Activated T-cell treated with anti-CD3 and anti-CD28 coated beads, Interleukin-2, amount 50 U/mL, for 72 hours (primary cell): ENCODE measurements at places on chromosomes 12 and 14.

DNA sequence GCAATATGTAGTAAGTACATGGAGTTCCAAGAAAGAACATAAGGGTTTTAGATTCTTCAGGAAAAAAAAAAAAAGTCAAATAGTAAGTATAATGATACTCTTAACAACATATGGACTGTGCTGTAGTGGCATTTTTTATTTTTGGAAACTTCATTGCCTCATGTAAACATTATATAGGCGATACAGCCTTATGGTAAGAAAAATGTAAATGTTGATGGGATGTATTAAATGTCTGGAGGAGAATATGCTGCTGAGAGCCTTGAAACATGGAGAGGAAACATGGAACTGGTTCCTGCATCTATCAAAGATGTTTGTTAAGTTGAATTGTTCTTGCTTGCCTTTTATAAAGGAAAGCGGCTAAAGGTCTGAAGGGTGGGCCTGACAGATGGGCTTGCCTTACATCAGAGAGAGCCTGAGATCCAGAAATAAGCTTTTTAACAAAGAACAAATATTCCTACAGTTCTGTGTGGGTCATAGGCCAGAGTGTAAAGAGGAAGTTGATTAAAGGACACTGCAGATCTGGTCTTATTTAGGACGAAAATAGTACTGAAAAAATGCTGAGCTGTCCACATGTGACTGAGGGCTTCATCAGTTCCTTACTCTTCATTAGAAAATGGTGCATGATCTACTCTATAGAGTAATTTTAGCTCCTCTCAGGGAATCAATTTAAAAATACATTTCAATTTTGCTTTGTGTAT lies 448.1 kb upstream of the DCN start:
- DNase-seq = no peak

DNA sequence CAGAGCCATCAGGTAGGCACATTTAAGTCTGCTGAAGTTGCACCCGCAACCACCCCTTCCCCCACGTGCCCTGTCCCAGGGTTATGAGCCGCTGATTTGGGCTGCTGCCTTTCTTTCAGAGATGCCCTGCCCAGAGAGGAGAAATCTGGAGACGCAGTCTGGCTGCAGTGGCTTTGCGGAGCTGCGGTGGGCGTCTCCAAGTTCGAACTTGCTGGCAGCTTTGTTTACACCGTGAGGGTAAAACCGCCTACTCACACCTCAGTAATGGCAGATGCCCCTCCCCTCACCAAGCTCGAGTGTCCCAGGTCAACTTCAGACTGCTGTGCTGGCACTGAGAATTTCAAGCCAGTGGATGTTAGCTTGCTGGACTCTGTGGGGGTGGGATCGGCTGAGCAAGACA lies 14.7 kb downstream of the PTCSC3 start:
- no peak for DNase-seq

DNA sequence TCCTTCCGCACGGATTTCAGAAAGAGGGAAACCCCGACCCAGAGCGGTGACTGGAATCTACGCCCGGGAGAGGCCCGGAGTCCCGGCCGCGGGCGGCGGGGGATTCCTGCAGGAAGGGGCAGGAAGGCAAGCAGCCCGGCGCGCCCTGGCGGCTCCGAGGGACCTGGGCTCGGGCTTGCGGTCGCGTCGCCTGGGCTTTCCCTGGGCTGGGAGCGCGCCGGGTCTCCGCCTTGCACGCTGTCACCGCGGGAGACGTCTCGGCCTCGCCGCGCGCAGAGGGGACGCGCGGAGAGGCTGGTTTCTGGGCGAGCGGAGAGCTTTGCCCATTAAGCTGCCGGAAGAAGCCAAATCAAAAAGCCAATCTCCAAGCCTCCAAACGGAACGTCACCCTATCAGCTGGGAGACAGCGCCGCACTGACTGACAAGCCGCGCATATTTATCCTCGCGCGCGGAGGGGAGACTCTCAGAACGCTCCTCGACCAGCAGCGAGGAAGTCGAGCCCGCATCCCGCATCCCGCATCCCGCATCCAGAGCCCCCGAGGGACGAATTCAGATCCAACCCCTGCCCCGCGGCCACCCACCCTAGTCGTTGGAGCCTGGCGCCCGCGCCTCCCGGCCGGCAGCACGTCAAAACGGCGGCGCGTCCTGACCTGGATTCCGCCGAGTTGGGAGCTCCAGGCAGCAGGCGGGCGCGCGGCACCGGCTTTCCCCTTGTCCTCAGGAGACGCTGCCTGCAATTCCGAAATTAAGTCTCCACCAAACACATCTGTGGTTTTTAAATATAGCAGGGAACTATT lies at the start of gene SLC8A3:
Gene SLC8A3, minus strand, starts transcription at position 293 of the 797 bp plus-strand sequence. CDS start 20,529 bp downstream, outside the sequence.
- peak; percentile 37 for DNase-seq

DNA sequence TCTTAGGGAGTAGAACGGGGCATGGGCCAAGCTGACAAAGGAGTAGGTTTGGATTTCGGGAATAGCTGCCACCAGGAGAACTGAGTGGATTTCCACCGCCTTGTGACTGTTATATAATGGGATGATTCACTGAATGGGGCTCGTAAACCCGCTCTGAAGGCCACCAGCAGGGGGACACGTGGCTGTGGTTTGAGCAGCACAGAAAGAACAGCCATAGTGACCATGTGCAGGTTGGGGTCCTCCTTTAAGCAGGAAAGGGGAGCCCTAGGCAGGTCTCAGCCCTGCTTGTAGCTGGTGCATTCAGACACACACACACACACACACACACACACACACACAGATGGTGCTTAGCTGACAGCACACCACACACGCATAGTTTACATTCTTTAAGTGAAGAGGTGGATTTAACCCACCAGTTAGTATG lies 8.6 kb upstream of the ASB2 start:
- no peak for DNase-seq

- no peak for DNase-seq
These were observed 117.2 kb downstream of the SAMD4A start for GRCh38 chr14:54683882-54684794.

GRCh38 chr14:97178781-97179180 lies 381.6 kb downstream of the VRK1 start:
- peak; percentile 33 for DNase-seq

DNA sequence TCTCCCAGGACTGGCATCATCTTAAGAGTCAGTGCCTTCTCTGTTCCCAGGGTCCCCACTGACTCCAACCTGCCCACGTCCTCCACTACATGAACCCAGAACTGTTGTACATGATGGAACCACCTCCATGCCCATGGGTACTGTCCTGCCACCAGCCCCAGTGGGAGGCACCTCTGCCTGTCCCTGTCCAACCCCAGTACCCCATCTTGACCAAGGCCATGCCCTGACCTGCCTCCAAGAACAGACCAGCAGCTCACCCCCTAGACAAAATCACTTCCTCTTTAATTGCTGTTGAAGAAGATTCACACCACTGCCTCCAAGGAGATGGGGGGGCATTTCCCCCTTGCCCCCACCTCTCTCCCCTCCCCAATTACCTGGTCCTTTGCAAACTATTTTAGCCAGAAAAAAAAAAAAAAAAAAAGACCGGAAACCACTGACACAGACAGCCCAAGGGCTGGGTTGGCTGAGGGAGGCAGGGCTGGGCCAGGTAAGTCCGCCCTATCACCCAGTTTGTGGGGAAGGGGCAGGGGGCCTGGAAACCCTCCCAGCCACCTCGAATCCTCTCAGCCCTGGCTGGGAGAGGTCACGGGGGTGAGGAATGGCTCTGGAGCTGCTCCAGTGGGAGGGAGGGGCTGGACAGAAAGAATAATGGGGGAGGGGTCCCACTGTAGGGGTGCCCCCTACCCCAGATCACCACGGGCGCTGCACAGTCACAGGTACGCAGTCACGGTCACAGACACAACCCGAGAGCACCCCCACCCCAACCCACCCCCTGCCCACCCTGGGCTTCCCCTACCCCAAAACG lies 13.4 kb downstream of the AGAP2 start:
- no peak for DNase-seq

DNA sequence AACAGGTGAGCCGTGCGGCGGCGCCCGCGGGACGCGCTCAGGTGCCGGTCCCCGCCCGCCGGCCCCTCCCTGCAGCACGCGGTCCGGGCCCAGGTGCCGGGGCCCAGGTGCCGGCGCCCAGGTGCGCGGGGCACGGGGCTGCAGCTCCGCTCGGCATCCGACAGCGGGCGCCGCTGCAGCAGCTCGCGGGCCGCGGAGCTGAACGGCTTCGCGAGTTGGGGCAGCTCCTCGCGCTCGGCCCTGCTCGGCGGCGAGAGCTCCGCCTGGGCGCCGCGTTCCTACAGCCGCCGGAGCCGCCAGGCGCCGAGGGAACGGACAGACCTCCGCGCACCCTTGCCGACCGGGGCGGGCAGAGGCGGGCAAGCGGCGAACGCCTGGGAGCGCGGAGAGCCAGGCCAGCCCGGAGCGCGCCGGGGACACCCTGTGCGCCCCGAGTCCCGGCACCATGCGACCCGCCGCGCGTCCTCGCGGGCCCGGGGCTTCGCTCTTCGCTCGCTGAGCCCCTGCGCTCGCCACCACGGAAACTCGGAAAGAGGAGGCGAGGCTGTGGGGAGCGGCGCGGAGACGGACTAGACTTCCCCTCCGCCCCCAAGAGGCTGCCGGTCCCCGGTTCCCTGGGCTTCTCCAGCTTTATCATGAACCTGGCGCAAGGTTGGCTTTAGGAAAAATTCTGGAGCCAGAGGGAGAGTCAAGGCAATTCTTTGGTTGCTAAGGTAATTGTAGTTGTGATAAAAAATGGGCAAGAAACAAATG lies at the start of gene RGS6:
Gene RGS6, plus strand, starts transcription at position 201 of the 753 bp plus-strand sequence.
- peak; percentile 58 for DNase-seq

DNA sequence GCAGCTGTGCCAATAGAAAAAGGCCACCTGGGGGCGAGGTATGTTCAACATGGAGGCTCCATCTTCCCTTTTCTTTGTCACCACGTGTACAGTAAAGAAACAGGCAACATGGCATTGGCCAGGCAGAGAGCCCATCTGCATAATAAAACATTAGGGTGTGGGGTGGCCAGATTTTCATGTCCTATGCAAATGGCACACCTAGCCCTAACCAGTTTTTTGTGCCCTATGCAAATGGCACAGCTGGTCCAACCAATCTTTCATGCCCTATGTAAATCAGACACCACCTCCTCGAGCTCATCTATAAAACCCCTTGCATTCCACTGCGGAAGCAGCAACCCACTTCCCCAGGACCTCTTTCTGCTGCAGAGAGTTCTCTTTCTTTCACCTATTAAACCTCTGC lies 149.1 kb upstream of the RGS6 start:
- DNase-seq = no peak

DNA sequence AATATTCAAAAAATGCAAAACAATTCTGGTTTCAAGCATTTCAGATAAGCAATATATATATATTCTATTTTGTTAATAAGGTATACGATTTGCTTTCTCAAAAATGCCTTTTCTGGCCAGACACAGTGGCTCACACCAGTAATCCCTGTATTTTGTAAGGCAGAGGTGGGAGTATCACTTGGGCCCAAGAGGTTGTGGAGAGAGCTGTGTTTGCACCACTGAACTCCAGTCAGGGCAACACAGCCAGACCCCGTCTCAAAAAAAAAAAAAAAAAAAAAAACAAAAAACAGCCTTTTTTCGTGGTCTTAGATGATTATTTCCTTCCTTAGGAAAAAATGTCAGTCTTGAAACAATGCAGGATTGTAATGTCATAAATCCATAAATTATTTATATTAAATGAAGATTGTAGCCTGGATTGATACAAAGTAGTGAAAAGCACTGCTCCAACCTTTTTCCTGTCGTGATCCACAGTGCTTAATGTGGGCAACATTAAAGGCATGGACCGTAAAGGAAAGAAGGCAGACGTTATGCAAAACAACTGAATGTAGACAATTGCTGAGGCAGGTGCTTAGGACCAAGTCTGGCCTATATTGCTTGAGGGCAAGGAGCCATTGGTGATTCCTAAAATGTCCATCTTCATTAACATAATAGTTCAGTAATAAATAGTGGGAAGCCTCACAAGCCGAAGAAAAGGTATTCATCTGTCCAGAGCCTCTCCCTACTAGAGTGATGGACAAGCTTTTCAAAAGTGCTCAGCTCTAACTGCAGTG lies 36.8 kb downstream of the RAD52 start:
- DNase-seq = no peak

DNA sequence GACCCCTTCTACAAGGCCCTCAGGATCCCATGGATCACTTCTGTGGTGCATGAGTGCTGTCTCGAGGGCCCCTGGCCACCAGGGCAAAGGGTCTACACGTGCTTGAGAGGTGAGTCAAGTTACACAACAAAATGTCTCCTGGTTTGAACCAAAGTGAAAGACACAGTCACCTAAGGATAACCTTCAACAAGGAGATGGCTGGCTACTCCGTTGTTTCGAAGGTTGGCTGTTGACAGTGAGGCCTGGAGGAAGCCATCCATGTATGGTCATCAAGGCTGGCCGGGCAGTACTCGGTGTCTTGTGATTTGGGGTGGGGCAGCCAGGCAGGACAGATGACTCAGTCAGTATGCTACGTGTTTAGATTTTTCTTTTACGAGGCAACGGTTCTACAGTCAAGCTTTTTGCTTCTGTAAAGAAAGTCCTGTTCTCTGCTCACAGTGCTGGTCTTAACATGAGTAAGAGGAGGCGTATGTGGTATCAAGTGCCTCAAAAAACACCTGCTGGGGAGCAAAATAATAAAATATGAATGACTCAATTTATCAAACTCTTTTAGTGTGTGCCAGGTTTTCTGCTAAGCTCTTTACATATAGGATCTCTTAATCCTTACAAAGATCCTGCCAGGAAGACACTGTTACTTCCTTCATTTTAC lies 18.0 kb upstream of the NT5DC3 start:
- no peak for DNase-seq

DNA sequence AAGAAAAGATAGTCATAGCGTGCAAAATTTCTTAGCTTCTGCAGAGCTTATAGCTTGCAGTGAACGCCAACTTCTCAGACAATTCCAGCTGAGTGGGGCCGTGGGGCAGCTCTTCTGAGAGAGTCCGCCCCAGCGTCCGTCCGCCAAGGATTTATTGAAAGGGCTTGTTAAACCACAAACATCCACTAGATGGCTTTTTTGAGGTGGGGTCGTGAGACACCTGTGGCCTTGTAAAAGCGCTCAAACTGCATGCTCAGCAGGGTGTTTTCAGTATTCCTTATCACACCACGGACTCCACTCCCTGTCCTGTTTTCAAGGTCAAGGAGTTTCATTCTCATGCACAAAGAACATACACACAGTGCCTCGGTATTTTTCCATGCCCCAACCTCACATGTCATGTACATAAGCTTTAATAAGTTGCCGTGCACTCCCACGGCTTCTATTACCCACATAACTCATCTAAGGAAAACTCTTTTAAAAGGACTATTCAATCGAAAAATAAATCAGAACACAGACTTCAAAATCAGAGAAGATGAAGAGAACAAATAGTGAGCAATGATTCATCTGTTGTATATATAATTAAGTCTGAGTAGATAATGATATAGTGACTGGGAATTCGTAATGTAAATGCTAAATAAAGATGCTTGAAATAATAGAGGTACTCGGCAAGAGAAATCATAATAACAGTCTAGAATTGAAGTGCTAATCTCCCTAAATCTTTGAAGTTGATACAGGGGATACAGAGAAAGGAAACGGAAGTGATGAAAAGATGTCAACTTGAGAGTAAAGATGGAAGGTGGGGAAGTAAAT lies 46.7 kb downstream of the WBP11 start:
- no peak for DNase-seq

GRCh38 chr14:34766606-34767005 lies 52.2 kb upstream of the CFL2 start:
- DNase-seq = no peak

GRCh38 chr12:19095331-19095730 lies 34.2 kb upstream of the PLEKHA5 start:
- no peak for DNase-seq

- DNase-seq = no peak
These were observed 42.1 kb downstream of the TMTC1 start for GRCh38 chr12:29741342-29742241.
